CD4-positive, CD25-positive, alpha-beta regulatory T cell (primary cell): ENCODE measurements at places on chromosomes 5 and 9.

GRCh38 chr9:71353720-71354119 is 232.3 kb upstream of the TRPM3 start:
- no peak for DNase-seq

- DNase-seq: no peak
These were observed 632 bp downstream of the COQ4 start for GRCh38 chr9:128323212-128323730.

- DNase-seq: no peak
These were observed 23.1 kb downstream of the JAK2 start for GRCh38 chr9:5008202-5008601.

DNA sequence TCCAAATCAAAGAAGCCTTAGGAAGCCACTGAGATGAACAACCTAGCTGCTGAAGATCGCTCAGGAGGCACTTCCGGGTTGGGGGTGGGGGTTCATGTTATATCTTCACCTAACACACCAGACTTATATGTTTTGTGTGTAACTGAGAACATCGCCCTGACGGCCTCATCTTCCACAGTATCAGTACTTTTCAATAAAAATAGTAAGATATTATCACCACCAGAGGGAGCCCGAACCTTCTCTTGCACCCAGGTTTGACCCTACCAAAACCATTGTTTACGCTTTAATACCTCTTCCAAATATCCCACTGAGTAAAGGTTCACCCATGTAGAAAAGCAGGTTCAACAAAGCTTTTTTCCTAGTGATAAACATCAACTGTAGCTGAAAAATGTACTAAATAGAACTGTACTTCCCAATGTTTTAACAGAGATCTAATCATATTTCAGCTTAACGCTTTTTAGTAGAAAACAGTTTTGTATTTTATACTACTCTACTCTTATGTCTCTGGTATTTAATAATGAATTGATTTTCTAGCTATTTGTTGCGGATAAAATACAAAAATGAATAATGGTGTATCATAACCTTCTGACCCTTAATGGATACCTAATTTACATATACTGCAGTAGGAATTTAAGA is 244.0 kb downstream of the EPB41L4A start:
- DNase-seq: peak; percentile 40

GRCh38 chr5:66595756-66596635 is at the start of gene MAST4:
Gene MAST4, plus strand, starts transcription at chr5:66596393. Its CDS starts 263 bp downstream, at chr5:66596656.
- no peak for DNase-seq

DNA sequence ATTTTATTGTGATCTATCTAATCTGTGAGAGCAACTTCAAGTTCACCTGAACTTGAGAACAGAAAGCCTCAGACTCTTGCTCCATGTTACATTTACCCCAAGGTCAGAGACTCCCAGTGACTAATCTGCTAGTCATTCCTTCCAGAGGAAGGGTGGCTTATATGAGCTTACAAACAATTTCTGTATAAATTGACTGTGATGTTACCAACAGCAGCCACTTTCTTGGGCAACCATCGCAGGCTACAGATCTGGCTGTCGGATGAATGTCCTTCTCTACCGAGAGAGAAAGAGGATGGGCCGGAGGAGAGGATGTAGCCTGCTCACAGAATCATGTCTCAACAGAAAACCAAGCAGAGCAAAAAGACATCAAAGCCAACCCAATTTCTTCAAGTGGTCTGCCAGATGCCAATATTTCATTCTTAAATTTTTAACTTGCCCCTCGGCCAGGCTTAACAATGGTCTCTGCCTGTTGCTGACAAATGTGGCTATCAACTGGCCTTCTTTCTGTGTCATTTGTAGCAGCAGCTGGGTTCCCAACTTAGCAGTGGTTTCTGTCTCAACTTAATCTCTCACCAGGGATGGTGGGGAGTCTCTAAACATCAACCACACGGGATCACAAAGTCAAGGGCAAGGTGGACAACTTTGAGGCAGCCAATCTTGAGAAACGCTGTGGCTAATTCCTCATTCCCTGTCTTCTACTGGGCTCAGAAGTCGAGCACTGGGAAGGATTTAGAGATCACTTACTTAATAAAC is 81.3 kb downstream of the RAPGEF1 start:
- no peak for DNase-seq

DNA sequence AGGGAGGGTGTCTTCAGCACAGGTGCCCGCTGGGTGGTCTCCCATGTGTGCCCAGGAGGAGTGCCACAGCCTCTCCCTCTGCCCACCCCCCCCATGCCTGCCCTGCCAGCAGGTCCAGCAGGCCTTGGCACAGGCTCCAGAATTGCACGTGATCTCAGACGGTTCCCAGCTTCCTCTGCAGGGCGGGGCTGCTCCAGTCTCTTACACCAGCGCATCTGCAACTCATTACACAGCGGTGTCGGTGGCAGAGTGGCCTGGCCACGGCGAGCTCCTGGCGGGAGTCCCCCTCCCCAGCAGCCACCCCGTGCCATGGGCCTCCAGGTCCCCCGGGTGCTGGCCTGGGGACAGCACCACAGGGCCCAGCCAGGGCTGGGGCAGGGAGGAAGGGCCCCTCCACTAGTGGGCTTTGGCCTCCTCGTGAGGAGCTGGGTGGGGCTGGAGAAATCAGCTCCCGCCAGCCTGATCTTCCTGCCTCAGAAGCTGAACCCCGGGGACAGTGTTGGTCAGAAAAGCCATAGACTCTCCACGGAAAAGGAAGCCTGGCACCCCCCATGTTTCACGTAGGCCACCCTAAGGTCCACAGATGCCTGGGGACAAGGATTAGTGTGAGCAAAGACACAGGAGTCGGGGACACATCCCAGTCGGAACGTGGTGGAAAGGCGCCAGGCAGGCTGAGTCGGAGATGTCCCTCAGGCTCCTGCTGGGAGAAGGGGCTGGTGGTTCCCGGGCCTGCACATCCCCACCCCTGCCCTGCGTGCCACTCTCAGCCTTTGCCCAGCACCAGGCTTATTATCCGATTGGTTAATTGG is 40.2 kb downstream of the RXRA start:
- no peak for DNase-seq

DNA sequence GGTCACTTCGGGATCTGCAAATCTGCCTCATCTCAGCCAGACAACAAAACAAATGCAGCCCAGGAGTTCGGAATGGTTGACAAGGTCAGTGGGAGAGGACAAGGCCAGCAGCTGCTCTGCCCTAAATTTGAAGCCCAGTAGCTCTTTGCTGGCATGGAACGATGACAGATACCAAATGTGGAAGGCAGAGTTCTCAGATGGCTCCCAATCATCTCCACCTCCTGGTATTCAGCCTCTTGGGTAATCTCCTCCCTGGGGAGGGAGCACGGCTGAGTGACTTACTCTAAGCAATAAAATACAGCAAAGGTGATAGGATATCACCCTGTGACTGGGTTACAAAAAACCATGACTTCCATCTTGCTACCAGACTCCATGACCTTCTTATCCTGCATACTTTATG is 172.8 kb downstream of the ENTREP1 start:
- DNase-seq: no peak

- DNase-seq: peak; percentile 7
These were observed 178.8 kb downstream of the SPOCK1 start for GRCh38 chr5:137320056-137321045.

DNA sequence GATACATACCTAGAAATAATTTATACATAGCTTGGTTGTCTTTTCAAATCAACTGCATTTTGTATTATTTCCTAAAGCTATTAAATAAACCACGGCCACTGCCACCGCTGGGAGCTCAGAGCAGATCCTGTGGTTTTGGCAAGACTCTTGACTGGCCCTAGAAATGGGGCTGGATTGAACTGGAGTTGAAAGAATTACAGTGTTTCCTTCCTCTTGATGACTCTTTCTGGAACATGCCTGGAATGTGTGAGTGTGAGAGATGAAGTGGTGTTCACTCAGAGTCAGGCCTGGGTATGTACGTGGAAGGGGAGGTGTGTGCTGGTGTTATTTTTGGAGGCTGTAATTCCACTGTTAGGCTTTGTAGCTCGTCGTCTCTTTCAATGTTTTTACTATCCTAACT is 45.9 kb downstream of the TEK start:
- DNase-seq: no peak

- DNase-seq: no peak
These were observed 167.4 kb downstream of the GAPVD1 start for GRCh38 chr9:125428902-125429467.

GRCh38 chr9:78781681-78782080 is 484.8 kb downstream of the PSAT1 start:
- DNase-seq: no peak

DNA sequence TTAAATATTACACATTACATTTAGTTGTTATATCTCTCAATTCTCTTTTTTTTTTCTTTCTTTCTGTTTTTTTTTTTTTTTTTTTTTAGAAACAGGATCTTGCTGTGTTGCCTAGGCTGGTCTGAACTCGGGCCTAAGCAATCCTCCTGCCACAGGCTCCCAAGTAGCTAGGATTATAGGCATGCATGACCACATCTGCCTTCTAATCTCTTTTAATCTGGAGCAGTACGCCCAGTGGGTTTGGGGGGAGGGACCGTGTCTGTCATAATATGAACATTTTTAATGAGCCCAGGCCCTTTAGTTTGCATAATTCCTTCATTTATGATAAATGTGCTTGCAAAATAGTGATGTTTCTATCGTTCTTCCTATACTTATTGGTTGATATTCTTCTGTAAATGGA is 10.3 kb downstream of the RHOBTB3 start:
- no peak for DNase-seq

DNA sequence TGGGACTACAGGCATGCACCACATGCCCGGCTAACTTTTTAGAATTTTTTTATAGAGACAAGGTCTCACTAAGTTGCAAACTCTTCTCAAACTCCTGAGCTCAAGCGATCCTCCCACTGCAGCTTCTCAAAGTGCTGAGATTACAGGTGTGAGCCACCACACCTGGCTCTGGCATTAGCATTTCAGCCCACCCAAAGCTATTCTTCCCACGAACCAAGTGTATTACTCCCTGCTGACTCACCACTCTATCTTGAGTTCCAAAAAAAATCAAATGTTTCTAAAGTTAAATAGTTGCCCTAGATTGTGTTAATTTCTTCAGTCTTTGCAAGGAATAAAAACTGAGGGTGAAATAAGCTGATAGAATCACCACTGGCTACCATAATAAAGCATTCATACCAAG is 205.5 kb downstream of the ARRDC3 start:
- DNase-seq: no peak

DNA sequence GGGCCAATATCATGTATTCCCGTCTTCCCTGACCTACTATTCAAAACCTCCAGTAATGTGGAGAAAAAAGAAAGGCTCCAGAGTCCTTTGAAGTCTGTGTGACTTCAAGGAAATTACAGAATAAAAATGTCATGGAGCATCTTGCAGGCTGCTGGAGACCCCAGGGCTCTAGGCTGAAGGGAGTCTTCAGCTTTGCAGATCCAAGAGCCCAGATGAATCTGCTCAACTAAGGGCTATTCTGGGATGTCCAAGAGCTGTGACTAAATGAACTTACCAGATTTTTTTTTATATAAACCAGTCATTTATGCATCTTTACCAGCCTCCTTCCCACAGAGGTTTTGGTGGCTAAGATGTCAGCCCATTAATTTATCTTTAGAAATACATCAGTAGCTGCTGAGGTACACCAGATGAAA is 167.3 kb downstream of the MUSK start:
- DNase-seq: no peak

- DNase-seq: peak; percentile 44
These were observed 16.7 kb upstream of the COMMD10 start for GRCh38 chr5:116068028-116068632.

DNA sequence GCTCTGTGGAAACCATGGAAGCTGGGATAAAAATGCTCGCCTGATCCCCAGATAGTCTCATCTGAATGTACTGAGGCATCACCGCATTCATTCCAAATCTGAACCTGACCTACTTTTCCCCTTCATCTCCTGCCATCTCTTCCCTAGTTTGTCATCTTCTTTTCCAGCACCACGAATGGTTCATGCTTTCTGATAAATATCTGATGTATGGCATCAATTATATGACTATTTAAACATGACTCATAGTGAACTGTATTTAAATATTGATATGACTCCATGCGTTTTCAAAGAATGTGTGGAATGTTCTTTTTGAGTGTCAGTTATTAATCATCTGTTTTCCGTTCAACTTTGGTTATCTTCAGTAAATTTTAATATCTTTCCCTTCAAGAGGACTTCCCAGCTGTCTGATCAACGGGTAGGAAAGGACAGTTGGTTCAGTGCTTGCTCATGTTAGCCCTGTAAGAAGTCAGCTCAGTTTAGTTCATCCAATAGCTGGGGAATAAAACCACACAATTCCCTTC is 21.1 kb downstream of the BASP1 start:
- DNase-seq: no peak

DNA sequence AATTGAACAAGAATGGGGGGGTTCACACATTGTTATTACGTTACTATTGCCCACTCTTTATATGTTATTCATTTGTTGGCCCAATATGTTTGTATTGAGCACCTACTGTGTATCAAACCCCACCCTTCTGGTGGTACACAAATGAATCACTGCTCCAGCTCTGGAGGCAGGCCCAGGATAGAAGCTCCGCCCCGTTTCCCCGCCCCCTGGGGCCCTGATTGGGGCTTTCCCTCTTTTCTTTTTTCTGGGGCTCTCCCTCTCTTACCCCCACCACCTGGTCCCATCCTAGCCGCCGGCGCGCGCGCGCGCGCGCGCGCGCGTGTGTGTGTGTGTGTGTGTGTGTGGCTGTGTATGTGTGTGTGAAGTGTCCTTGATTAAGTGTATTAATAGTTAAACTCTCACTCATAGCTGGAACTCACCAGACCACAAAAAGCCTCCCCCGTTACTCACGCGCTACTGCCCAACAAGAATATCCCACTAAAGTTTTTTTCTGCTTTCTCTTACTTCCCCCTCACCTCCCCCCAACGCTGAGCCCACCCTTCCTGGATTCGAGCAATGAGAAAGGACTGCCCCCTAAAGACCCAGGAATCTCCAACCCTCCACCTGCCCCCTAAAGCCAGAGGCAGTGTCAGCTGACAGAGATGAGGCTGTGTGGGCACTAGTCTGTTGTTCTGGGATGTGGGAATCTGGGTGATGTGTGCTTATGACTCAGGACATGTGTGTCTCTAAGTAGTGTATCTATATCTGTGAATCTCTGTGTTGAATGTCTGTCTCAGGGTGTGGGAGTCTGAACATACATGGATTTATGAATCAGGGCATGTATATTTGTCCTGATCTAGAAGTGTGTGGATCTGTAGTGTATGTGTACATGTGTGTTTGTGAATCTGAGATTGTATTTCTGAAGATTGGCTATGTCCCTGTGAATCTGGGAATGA is 4.0 kb downstream of the CXXC5 start:
- DNase-seq: peak; percentile 76

- DNase-seq: peak; percentile 70
These were observed 52.0 kb upstream of the TJP2 start for GRCh38 chr9:69122082-69122548.

GRCh38 chr5:81145329-81145935 is 87.7 kb upstream of the CKMT2 start:
- no peak for DNase-seq

- DNase-seq: no peak
These were observed 709 bp downstream of the SLC35D2 start for GRCh38 chr9:96382839-96383164.

- no peak for DNase-seq
These were observed 1730.6 kb downstream of the EFNA5 start for GRCh38 chr5:105940181-105940580.

GRCh38 chr5:54753034-54753433 is 232.4 kb downstream of the ESM1 start:
- DNase-seq: peak; percentile 25
